ENCODE measurements at places on chromosomes 3 and 15.
A peak's percentile ranks its signal among the peaks of the same experiment; 100 is the strongest.

- DNase-seq: no peak
Observed at GRCh38 chr15:66786708-66787488, 84.9 kb downstream of the SMAD6 start.

GRCh38 chr3:64163755-64164148 is 61.5 kb downstream of the PRICKLE2 start:
- no peak for DNase-seq

DNA sequence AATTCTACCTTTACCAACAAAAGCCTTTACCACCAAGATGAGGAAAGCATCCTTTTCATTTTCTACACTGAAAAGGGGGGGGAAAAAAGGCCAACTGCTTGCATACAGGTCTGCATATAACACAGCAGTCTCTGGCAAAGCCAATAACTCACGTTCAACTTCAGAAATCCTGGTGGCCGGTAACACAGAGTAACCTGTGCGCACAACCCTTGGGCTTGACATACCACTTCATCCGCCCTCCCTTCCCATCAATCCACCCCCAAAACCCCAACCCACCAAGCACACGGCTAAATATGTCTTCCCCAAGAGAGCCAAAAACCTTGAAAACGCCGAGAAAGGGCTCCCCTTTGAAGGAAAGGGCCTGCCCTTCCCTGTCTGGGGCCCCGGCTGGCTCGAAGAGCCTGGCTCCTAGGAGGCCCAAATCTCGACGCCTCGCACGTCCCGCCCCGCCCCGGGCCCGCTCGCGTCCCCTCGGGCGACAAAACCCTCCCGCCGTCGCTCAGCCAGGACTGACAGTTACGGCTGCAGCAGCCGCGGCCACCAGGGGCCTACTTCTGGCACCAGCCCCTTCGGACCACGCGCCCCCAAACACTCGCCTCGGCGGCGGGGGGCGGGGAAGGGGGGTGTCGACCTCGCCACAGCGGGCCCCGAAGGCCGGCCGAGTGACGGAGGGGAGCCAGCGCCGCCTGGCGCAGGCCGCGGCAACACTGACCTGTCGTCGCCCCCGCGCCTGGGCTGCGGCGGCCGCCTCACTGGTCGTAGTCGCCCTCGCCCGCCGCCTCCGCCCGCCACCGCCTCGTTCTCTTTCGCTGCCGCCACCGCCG is 835 bp downstream of the UBE3A start:
- peak; percentile 54 for DNase-seq

DNA sequence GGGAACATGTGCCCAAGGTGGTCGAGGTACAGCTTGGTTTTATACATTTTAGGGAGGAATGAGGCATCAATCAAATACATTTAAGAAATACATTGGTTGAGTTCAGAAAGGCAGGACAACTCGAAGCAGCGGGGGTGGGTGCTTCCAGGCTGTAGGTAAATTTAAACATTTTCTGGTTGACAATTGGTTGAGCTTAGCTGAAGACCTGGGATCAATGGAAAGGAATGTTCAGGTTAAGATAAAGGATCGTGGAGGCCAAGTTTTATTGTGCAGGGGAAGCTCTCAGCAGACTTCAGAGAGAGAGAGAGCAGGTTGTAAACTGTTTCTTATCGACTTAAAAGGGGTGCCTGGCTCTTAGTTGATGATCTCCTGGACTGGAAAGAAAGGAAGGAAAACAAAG is 11.3 kb downstream of the CPN2 start:
- DNase-seq: no peak

GRCh38 chr3:42936157-42936981 is 30.4 kb downstream of the ZNF662 start:
- no peak for DNase-seq

GRCh38 chr3:154274348-154274747 is 49.9 kb downstream of the DHX36 start:
- DNase-seq: no peak

DNA sequence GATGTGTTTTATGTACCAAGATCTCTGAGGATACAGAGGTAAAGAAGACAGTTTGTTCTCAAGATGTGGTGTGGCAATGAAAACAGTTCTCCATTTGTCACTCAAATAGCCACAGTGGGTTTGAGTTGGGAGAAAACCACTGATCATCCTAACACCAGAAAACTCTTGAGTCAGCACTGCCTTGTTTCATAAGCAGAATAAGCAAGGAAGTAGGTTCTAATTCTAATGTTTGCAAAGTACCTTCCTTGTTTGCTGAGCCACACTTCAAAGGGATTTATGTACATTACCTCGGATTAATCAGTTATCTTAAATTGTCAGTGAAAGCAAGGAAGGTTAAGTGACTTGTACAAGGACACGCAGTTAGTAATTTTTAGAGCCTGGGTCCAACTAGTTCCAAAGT is 107.8 kb upstream of the BOC start:
- DNase-seq: no peak

- DNase-seq: no peak
Observed at GRCh38 chr15:83613714-83614113, 40.2 kb upstream of the ADAMTSL3 start.

- no peak for DNase-seq
Observed at GRCh38 chr15:75620058-75620820, 5.3 kb downstream of the SNUPN start.

- DNase-seq: no peak
Observed at GRCh38 chr3:90253131-90253530, 1145.7 kb downstream of the EPHA3 start.

DNA sequence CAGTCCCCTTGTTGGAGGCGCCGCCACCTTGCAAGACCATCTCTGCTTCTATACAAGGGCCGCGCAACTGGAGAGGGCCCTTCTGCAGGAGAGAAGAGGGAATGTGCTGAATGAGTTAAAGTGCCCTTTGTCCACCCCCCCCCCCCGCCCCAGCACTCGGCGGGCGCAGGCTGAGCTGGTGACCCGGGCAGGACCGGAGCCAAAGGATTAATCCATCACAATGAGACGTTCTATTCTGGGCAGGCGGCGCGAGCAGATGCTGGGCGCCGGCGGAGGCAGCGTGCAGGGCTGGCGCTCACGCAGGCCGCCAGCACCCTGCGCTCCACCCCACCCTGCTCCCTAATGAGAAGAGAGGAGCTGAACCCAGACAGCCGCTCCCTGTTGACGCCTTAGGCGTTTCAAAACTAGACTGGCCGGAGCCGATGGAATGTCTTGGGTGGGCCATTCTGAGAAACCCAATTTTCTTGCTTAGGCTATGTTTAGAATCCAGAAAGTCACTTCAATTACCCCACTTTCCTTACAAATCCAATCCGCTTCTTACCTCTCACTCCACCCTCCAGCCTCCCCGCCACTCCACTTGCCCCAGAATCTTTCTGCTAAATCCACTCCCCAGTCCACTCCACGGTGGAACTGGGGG is 32.9 kb downstream of the GJD2 start:
- no peak for DNase-seq

- peak; percentile 27 for DNase-seq
Observed at GRCh38 chr3:188335656-188336055, 181.7 kb downstream of the LPP start.

DNA sequence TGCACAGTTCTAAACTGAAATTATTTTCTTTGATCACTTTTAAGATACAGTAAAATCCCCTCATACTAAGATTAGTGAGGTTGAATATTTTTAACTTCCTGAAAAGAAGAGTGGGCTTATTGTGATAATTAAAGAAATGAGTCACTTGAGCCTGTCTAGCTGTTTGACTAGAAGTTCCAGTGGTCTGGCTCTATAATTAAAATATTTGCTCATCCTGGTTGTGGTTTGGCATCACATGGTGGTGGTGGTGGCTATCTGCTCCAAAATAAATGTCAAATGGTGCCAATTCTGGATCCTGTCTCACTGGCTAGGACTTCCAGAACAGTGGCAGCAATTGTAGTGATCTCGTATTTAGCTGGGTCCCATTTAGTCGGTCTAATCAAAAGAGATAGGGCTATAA is 8.6 kb upstream of the TEX9 start:
- DNase-seq: no peak

DNA sequence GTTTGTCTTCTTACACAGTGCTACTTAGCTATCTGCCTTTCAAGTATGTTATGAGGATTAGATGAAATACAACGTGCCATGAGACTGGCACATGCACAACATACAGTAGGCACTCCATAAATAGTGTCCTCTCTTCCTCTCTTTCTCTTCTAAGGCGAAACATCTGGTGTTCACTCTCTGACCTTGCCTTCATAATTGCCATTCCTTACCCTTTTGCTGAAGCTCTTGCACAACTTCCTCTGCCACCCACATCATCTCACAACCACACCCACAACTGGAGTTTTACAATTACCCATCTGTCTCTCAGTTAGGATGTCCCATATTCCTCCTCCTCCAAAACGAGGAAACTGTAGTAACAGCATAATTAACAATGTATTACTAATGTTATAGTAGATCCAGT is 26.4 kb upstream of the ACP3 start:
- no peak for DNase-seq

DNA sequence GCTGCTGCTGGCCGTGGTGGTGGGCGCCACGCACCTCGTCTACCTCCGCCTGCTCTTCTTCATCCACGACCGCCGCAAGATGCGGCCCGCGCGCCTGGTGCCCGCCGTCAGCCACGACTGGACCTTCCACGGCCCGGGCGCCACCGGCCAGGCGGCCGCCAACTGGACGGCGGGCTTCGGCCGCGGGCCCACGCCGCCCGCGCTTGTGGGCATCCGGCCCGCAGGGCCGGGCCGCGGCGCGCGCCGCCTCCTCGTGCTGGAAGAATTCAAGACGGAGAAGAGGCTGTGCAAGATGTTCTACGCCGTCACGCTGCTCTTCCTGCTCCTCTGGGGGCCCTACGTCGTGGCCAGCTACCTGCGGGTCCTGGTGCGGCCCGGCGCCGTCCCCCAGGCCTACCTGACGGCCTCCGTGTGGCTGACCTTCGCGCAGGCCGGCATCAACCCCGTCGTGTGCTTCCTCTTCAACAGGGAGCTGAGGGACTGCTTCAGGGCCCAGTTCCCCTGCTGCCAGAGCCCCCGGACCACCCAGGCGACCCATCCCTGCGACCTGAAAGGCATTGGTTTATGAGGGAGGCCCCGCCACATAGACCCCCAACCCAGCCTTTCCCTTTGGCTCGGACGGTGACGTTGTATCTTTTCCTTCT is 1.1 kb downstream of the GPR27 start:
- DNase-seq: no peak

GRCh38 chr3:59752925-59753324 is 703.1 kb upstream of the CFAP20DC start:
- DNase-seq: peak; percentile 33

- DNase-seq: no peak
Observed at GRCh38 chr3:94173673-94174434, 111.0 kb downstream of the NSUN3 start.

DNA sequence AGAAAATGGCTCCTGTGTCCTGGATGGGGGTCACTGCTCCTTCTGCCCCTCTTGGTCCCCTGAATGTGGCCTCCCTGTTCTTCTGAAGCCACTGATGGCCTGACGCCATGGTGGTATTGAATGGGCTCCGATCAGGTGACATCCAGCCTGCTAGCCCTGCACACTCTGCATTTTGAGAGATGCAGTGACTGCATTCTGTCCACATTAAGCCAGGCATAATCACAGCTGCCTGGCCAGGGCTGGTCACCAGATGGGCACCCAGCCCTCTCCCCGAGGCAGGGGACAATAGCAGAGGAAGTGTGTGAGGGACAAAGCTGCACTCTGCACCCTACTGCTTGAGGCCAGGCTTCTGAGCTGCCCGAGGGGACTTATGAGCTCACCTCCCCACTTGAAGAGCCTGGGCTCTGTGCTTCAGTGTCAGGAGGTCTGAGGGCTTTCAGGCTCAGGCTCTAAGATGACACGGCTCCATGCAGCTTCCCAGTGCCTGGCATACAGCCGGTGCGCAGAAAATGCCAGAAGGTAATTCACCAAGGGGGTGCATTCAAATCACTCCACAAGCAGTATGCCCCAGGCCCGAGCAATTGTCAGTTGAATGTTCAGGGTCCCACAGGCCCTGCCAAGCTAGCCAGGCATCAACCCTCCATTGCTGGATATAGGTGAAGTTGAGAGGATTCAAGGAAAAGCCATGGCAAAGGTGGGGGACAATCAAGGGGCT is 56.8 kb downstream of the WNT7A start:
- no peak for DNase-seq

GRCh38 chr15:48440084-48440483 is 108.9 kb downstream of the DUT start:
- DNase-seq: no peak

GRCh38 chr3:68876112-68876713 is 56.1 kb downstream of the TAFA4 start:
- peak; percentile 45 for DNase-seq

DNA sequence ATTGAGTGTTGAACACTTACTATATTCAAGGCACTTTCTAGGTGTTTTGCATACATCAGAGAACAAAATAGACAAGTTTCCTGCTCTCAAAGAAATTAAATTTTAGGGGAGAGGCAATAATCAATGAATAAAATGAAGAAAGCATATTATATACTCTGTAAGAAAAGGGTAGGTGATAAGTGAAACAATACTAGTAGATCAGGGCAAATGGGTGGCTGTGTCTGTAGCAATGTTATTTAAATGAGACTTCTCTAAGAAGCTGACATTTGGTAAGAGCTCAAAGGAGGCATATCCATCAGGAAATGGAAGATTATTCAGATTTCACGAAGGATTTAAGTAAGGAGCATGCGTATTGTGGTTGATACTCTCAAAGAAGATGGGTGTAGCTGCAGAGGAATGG is 1291.6 kb downstream of the NSUN3 start:
- no peak for DNase-seq

- no peak for DNase-seq
Observed at GRCh38 chr3:170679190-170679589, 93.3 kb upstream of the SLC7A14 start.

DNA sequence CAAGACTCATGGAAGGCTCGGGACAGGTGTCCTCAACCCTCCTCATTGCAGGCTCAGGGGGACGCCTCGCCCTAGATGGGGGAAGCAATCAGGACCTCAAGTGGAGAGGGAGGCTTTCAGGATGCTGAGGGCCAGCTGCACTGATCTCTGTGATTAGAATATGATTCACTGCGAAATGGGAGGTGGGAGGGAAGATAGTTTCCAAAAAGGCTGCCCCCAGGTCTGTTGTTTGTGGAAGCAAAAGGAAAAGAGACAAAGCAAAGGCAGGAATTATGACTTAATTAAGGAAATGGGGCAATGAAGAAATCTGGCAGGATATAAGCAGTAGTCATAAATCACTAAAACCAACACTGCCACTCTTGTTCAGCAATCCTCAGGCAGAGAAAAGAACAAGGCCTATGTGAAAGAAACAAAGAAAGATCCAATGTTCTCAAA is 85.6 kb upstream of the ABHD17C start:
- no peak for DNase-seq

- peak; percentile 70 for DNase-seq
Observed at GRCh38 chr15:76994971-76995945, at the start of gene PSTPIP1. TSS of gene PSTPIP1 (plus strand) at chr15:76995126. CDS start at chr15:76995574, 448 bp downstream.

GRCh38 chr3:99901200-99901926 is 83.7 kb downstream of the CMSS1 start:
- DNase-seq: no peak

GRCh38 chr3:186886202-186886981 is 43.9 kb downstream of the ADIPOQ start:
- DNase-seq: no peak

- no peak for DNase-seq
Observed at GRCh38 chr3:23038471-23038870, 164.7 kb upstream of the UBE2E2 start.

All from DND-41 (cell line).